Stimulated activated CD4-positive, alpha-beta T cell treated with anti-CD3 and anti-CD28 coated beads, Interleukin-1b, Interleukin-23, amount 100 ng/mL, for 4 hours (primary cell): ENCODE measurements at places on chromosomes 7 and 10.

DNA sequence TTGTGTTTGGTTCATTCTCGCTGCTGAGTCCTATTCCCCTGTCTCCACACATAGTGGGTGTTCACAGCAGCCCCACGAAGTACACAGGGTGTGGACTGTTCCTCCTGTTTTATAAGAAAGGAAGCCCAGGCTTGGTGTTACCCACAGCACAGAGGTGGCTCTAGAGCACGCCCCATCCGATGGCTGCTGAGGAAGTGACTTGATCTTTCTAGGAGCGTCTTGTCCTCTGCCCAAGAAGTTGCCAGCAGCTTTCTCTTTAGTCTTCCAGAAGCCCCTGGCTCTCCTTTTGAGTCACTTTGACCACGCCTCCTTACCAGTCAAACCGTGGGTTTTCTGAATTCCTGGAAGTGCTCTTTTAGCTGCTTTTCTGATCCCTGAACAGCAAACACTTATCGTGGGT lies 94.0 kb downstream of the GRK5 start:
- peak; percentile 33 for DNase-seq

DNA sequence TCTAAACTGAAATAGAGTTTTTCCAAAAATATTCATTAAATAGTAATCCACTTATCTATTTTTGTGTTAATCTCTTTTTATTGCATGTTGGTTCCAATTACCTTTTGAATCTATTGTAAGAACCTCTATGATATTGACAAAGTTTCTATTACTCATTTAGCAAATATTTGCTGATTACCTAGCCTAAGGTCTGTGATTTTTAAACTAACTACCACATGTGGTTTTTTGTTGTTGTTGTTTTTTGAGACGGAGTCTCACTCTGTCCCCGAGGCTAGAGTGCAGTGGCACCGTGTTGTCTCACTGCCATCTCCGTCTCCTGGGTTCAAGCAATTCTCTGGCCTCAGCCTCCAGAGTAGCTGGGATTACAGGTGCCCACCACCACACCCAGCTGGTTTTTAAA lies 2.0 kb upstream of the ASB13 start:
- DNase-seq, result no peak

GRCh38 chr10:127033216-127034033 lies 128.2 kb downstream of the DOCK1 start:
- no peak for DNase-seq

DNA sequence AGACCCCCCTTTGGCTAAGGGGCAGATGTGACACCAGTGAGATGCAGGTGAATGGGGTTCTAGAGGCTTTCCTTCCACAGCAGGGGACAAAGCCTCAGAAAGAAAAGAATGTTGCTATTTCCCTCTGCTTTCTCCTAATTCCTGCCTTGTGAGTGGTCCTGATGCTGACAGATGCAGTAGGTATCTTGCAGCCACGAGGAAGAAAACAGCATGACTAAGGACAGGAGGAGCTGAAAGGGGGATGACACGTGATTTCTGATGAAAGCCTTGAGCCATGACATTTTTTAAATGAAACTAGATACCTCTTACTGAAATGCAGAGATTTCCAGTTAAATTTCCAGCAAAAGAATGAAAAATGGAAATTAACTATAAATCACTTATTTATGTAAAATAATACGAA lies 92.4 kb downstream of the C1GALT1 start:
- no peak for DNase-seq

- no peak for DNase-seq
Measured at GRCh38 chr7:105693576-105693975, 112.3 kb upstream of the EFCAB10 start.

- DNase-seq, result no peak
Measured at GRCh38 chr7:154581251-154581890, 421.6 kb downstream of the PAXIP1 start.

DNA sequence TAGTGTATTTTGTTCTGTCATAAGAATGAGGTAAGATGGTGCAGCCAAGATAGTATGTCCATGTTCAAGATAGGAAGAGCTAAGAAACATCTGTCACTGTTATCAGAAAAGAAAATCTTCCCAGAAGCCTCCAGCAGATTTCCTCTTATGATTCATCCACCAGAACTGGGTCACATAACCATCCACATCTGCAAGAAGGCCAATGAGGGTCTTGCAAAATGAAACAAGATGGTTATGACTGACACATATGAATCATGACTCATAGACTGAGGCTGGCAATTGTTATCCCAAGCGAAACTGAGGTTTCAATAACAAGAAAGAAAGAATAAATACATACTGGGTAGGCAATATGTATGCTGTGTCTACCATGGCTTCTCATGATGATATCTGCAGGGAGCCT lies 30.3 kb downstream of the CCNJ start:
- DNase-seq, result no peak

DNA sequence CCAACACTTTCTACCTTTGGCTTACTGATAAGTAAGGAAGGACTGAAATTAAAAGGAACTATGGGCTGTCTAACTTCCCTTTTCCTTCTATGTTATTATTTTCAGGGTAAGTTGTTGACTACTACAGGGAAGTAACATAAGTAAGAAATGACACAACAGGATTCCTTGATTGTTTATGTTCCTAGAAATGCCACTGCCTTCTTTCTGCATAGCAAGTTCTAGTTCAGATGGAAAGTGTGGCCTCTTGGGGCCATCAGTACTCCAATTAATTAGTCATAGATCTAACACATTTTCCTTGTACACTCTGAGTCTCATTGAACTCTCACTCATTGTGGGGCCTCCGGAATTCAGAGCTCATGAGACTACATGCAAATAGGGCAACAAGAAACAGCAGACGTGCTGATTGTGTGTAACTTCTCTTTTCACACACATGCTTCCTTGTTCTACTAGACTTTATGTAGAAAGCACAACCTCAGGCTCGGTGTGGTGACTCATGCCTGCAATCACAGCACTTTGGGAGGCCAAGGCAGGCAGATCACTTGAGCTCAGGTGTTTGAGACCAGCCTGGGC lies 35.3 kb upstream of the HIBADH start:
- no peak for DNase-seq

- DNase-seq, result no peak
Measured at GRCh38 chr10:6013413-6014192, 36.3 kb upstream of the IL15RA start.

GRCh38 chr10:850093-850492 lies 81.4 kb downstream of the LARP4B start:
- DNase-seq, result no peak

GRCh38 chr10:88066319-88066718 lies 202.9 kb downstream of the PTEN start:
- DNase-seq, result no peak

- DNase-seq, result no peak
Measured at GRCh38 chr7:18133921-18134320, 106.3 kb upstream of the PRPS1L1 start.

DNA sequence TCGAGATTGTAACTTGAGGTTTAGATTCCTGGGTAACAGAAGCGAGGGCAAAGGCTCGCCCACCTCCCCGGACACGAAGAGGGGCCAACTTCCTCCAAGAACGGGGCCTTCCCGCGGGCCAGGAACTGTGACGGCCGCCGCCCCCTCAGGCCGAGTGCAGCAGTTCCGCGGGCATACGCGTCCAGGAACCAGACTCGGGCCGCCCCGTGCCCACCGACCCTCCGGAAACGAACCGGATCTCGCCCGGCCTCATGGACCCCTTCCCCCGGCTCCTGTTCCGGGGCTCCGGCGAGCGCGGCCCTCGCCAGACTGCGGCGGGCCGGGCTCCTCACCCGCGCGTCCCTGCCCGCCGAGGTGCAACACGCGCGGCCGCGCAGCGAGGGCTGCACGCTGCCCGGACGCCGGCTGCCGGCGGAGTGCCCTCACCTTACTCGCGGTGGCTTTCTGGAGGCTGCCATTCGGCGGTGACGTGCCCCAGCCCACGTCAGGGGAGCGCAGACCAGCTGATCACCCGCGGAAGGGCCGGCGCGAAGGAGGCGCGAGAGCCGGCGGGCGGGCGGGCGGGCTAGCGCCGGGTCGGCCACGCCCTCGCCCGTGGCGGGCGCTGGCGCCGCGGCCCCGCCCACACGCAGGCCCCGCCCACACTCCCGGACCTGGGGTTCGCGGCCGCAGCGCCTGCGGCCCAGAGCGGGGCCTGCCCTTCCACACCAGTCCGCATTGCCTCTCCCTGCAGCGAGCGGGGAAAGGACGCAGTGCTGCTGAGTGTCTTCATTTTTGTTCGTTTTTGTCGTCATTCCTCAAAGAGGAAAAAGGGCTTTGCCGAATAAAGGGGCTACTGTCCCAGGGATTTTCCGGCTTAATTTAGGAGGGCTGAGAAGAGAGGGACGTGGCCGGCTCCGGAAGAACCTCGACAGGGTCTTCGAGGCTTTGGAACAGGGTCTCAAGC lies at the start of gene XPNPEP1:
Gene XPNPEP1 (minus strand): TSS at position 536 of the 946 bp plus-strand sequence. CDS start 78 bp downstream, at position 458.
- DNase-seq, result peak; percentile 76

DNA sequence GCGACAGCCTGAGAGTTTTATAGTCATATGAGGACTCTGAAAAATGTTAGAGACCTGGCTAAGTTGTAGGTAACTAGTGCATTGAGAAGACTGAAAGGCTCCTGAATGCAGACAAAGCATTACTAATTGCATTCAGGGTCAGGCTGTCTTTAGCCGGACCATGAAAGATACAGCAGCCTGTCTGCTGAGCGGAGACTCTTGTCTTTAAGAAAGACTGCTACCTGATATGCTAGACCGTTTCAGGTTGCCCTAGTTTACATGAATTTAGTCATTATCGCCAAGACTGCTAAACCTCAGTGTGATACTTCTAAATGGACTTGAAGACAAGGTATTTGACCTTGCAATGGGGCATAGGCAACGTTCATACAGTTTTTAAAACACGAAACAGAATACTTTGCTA lies 81.2 kb downstream of the BMPR1A start:
- DNase-seq, result no peak

DNA sequence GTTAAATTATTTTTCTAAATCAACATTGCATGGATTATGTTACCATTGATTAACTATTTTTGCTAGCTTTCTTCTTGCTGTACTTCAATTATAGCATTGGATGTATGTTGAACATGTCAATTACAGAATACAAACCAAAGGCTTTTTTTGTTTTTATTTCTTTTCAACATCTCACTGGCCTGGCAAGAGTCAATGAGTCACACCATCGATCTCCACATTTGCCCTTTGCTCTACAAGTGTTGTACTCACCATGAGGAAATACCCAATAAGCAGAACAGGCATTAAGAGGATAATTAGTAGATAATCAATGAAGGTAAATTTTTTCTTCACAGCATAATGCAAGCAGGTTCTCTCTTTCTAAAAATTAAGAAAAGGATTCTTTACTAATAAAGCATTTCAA lies 23.3 kb downstream of the ANKRD22 start:
- no peak for DNase-seq

GRCh38 chr7:157670490-157671357 lies 333.9 kb downstream of the DNAJB6 start:
- DNase-seq, result no peak

DNA sequence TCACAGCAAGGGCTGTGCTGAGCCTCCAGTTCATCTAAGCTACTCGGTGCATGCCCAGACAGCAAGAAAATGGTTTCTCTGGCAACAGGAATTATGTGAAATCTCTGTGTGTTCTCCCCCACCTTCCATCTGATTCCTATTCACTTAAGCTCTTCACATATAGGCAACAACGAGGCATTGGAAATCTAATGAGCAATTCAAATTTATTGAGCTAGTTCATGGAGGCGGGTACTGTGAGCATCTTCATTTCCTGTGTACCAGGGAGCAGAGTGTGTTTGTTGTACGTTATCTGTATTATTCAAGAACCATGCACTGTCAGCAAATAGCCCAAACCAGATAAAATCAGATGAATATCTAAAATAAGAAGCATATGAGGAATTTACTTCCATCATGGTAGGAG lies 739.1 kb downstream of the MAGI2 start:
- no peak for DNase-seq

DNA sequence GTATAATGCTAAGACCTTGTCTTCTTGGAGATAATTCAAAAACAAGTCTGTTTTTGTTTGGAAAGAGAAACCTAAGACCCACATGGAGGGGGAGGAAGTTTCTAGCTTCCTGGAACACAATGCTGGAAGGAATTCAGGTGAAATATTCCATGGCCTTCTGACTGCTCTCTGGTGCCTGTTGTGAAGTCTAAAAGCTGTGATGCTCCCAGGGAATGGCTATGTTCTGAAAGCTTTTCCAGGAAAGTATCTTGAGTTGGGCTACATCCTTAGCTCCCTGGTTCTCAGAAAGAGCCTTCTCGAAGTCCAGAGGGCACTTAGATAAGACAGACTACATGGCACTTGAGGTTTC lies 12.5 kb upstream of the PFKP start:
- no peak for DNase-seq

- no peak for DNase-seq
Measured at GRCh38 chr7:131104596-131105293, 222.9 kb upstream of the MKLN1 start.

- DNase-seq, result no peak
Measured at GRCh38 chr7:132869166-132869861, 212.6 kb downstream of the CHCHD3 start.

DNA sequence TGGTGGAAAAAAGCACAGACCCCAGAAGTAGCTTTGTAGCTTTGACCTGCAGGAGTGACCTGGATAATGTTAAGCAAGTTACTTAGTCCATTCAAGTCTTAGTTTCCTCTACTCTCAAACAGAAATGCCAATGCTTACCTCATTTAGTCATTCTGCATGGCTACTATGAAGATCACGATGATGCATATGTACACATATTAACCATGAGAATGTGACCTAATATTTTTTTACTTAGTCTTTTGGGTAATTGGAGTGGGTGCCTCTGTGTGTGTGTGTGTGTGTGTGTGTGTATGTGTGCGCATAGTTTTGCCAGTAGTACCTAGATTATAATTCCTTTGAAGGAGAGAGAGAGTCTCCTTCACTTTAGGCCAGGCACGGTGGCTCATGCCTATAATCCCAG lies 95.8 kb downstream of the NRP1 start:
- DNase-seq, result no peak

DNA sequence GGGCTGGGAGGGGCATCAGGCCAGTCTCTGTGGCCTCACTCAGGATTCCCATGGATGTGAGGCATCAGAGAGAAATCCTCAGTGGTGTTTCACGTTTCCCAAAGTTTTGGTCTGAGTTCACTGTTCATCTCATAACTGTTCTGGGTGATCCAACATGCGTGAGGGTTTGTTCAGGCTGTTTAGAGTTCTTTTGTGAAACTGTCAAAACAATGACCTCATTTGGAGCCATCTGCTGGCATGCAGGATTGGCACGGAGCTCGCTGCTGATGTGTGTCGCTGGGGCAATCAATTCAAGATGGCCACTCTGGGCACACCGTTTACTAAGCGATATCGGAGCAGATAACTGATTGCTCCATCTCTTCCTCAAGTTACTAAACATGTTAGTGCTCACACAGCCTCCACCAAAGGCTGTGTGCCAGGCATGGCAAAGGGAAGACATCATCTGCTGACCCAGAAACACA lies 365.6 kb downstream of the WDR11 start:
- DNase-seq, result no peak

DNA sequence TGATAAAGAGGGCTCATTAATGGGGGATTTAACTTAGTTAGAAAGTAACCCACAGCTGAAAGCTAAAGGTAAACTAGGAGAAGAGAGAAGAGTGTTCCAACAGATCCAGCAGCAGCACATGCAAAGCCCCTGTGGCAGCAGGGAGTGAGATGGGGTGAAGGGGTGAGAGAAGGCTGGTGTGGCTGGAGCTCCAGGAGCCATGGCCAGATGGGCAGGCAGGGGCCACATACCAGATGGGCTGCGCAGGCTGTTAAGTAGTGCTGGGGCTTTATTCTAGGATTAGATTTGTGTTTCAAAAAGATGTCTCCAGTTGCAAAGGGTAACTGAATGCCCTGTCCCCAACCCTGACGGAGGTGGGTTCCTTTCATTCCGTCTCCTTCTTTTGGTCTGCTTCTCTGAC lies 33.2 kb downstream of the HIF1AN start:
- DNase-seq, result no peak
